ENCODE measurements at places on chromosomes 3 and 15. TPM values are rescaled to one million over a fixed set of nuclear protein-coding genes. Genes with fewer than 3 reads are reported as not detected.

Gene STRIT1
- not detected for total RNA-seq

Gene CPEB1
- 12.1 TPM for total RNA-seq

Gene GOLGA8T
- total RNA-seq = not detected

Gene ZNF860
- total RNA-seq = 0.60 TPM

Gene LPCAT4
- total RNA-seq = 12.3 TPM

Gene ITIH4
- 0.68 TPM for total RNA-seq

Gene C3orf20
- total RNA-seq = not detected

Gene A4GNT
- total RNA-seq = not detected

Gene GATM
- 0.68 TPM for total RNA-seq

Gene WDR53
- 8.8 TPM for total RNA-seq

Gene GOLGA6D
- total RNA-seq = not detected

Gene SLC22A13
- 0.29 TPM for total RNA-seq

Gene SPSB4
- not detected for total RNA-seq

Gene ALS2CL
- total RNA-seq = 1.2 TPM

Gene SPINK8
- not detected for total RNA-seq

Gene FSIP1
- total RNA-seq = 2.1 TPM

Gene RHCG
- total RNA-seq = not detected

Gene MAP1A
- total RNA-seq = 1.6 TPM

Gene ISL2
- total RNA-seq = 3.4 TPM

Gene ADGRG7
- total RNA-seq = not detected

Gene NME9
- total RNA-seq = not detected

Gene TBC1D5
- 83.3 TPM for total RNA-seq

Gene SYNPR
- total RNA-seq = not detected

Gene ZPLD1
- not detected for total RNA-seq

Gene ACTRT3
- total RNA-seq = 1.6 TPM

Gene WDR93
- total RNA-seq = 0.48 TPM

Gene RYR3
- under 0.01 TPM for total RNA-seq

Gene KY
- total RNA-seq = not detected

Gene GNAT1
- not detected for total RNA-seq

Gene FETUB
- total RNA-seq = not detected

Data from RPMI7951 (cell line).